Stimulated activated CD4-positive, alpha-beta T cell treated with anti-CD3 and anti-CD28 coated beads, Interleukin-4, amount 100 ng/mL, for 48 hours (primary cell): ENCODE measurements at places on chromosomes 6 and 20.

DNA sequence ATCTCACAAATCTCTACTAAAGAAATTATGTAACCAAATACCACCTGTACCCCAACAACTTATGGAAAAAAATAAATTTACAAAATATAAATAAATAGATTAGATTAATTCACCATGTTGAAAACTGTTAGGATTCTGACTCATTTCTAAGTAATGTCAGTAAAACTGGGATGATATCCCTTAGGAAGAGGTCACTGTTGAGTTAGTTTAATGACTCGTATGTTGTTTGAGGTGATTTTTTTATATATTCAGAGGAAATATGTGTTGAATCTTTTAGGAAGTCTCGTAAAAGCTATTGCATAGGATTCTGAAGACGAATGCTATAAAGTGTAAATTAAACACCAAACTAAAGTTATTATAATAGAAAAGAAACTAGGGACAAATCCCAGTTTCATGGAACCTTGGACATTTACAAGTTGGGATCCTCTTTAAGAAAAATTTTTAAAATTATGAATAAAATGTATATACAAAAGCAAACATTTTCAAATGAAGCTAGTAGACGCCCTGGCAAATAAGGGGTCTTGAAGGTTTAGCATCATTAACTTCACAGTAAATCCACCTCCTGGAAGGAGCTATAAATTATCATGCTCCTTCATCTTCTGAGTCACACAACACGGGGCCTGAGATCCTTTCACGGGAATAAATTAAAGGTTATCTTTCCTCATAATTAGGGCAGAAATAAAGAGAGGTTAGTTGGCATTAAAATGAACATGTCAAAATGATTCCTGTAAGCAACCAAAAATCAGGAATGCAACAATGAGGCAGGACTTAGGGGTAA is 37.0 kb upstream of the POU3F2 start:
- no peak for DNase-seq

DNA sequence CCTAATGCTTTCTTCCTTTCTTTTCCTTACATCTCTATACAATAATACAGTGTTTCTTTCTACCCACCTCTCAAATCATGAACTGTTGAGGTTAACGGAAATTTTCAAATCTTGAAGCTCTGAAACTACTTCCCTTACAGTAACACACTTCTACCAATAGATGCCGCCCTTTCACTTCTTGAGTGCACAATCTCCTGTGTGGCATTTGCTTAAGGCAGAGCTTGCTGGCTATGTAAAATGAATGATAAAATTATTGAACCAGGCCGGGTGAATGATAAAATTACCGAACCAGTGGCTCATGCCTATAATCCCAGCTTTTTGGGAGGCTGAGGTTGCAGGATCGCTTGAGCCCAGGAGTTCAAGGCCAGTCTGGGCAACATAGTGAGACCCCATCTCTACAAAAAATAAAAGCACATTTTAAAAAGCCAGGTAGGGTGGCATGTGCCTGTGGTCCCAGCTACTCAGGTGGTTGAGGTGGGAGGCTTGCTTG is 56.8 kb downstream of the KCNS1 start:
- DNase-seq, result no peak

GRCh38 chr6:40845553-40845952 is 193.5 kb downstream of the UNC5CL start:
- no peak for DNase-seq

DNA sequence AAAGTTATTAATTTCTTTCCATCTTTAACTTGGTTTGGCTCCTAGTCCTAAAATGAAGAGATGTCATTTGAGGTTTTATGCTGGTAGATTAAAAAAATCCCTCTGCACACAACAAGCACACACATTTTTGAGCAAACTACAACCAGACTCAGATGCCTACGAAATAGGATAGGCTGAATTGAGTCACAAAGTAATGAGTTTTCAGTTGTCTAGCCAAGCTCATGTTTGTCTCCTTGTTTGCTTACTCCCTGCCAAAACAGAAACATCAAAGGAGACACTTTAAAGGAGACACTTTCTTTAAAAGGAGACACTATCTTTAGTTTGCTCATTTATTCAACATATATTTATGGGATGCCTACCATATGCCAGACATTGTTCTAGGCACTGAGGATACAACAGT is 56.2 kb downstream of the TPBG start:
- no peak for DNase-seq

DNA sequence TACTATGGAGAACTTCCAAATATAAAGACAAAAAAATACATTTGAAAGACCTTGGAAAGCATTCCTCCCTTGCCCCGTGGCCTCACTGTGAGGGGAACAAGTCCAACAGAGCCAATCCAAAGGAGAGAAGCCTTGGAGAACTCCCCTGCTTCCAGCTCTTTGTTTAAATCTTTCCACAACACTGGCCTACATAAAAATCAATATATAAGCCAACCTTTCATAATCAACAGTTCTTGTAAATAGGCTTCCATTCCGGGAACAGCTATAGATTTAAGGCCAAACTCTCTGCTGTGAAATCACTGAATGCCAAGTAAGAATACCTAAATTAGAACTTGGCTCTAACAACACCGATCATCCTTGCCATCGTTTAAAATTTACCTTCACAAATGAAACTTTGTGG is 242.1 kb downstream of the HACE1 start:
- no peak for DNase-seq

DNA sequence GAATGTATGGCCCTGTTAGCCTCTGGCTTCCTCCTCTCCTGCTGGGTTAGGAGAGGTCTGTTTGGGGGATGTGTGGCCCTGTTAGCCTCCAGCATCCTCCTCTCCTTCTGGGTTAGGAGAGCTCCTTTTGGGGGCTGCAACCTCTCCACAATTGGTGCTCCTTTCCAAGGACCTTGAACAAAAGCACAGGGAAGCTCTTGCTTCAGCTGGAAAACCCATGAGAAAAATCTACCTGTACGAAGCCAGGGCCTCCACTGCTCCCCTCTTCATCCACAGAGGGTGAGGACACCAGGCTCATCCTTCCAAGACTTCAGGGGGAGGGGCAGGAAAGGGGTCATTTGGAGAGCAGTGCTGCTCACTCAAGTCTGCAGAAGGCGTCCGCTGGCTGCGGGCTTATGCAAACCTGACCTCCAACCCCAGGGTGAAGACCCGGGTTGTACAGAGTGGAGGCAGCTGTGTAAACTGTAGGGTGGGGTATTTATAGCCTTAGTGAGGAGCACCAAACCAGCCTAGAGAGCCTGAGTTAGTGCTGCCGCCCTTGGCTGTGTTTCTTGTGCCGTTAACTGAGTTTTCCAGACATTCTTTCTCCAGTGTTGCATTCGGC is 62.1 kb downstream of the SLC24A3 start:
- DNase-seq, result no peak

- DNase-seq, result no peak
Measured at GRCh38 chr6:22436134-22436533, 133.2 kb upstream of the HDGFL1 start.

GRCh38 chr20:32018269-32019155 is 8.3 kb downstream of the CCM2L start:
- peak; percentile 40 for DNase-seq

DNA sequence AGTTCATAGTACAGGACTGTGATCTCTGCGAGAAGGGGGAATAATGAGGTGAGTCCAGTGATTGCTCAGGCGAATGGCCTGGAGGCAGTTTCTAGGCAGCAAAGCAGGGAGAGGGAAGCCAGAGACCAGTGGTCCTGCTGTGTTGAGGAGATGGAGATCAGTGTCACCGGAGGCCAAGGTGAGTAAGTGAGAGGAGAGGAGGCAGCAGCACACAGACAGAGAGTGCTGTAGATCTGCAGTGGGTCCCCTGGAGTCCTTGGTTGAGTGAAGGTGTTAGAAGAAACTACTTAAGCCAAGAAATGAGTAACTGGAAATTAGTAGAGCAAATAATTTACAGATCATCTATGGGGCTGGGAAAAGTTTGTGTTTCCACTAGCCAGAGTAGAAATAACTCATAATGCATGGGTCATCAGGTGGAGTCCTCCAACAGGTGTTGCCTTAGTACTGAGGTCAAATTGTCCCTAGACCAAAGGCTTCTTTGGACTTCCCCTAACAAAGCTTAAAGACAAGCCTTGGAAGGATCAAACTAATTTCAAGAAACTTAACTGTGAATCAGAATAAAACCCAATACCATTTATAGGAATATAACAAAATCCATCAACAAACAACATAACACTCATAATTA is 13.6 kb downstream of the HEBP2 start:
- DNase-seq, result no peak

GRCh38 chr20:53608456-53609452 is 15.1 kb upstream of the ZNF217 start:
- DNase-seq, result no peak

DNA sequence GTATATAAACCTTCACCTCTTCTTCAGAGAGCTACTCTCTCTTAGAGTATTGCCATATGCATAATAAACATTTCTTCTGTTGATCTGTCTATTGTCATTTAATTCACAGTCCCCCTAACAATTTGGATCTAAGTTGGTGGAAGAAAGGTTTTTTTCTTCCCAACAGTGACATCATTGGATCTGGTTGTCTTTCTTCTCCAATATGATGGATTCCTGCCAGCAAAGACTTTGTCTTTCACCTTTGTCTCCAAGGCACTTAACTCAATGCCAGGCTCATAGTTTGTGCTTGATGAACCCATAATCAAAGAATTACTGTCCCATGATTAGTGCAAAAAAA is 39.6 kb downstream of the ABHD12 start:
- no peak for DNase-seq

- no peak for DNase-seq
Measured at GRCh38 chr6:155974811-155975323, 519.2 kb upstream of the NOX3 start.

DNA sequence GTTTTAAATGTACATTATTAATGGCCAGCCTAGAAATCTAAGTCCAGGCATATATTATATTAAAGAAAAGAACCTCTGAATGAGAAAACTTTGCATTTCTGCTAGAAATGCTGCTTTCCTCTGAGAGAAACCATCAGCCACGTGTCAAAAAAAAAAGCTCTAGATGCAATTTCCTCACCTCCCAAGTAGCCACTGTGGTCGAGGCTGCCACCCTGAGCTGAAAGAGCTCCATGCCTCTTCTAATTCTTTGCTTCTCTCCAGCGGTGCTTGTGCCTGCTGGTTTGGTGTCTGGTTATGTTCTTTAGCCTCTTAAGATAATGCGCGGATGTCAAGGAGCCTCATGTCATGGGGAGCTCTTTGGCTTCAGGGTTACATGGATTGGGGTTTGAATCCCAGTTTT is 316.0 kb downstream of the TFAP2C start:
- DNase-seq, result no peak

DNA sequence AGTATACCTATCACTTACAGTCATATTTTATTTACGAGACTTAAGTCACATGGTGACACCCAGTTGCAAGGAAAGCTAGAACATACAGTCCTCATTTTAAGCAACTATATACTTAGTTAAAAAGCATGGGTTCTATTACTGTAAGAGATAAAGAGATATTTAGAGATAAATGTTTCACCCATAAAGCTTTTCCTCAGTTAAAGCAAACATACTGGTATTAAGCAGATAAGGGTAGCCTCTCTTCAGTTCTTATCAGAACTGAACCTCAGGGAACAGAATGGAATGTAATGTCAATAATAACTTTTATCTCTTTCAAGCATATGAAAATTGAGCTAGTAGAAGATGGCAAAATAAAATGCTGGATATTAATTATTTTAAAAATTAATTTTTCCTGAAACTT is 9.9 kb upstream of the ASCC3 start:
- no peak for DNase-seq
